ENCODE measurements at places on chromosomes 1 and 21.
A peak's percentile ranks its signal among the peaks of the same experiment; 100 is the strongest.

GRCh38 chr1:66274634-66275033, 259.3 kb upstream of the SGIP1 start:
- DNase-seq = peak; percentile 71

DNA sequence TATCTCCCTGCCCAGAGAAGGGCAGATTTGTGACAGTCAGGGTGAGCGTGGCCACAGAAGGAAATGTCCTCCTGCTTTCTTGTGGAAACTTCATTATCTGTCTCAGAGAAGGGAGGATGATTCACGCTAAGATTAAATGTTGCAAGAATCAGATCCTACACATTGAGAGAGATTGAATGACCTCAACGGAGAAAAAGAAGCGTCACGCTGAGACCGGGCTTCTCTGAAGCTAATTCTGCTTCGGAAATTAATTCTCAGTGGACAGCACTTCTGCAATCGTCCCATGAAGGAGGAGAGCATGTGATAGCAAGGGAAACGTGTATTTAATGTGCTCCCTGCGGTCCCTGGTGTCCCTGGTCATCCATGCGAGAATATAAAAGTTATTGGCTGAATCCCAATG, 19.8 kb upstream of the C1orf21 start:
- DNase-seq = no peak

DNA sequence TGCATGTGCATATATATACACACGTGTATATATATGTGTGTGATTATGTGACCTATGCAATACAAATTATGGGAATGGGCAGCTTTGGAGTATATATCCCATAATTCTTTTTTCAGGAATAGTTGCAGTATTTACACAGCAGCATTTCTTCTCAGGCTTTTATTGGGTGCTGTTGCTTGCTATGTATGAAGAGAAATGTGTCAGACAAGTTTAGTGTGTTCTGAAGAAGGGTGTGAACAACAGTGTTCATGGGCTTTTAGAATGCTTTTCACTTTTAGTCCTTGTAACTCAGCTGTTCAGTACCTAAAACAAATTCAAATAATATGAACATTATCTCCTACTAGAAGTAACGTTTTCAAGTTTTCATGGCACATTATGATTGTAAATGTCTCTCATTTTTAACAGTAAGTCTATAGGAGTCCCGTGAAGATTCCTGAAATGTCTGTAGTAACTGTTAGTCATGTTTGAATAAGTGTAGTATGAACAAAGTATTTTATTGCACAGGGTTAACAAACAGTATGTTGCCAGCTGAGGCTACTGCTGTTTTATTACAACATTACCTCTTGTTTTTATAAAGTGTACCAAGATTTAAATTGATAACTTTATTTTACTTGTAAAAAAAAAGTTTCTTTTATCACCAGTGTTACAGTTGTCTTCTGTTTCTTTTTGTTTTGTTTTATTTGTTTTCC, 42.5 kb downstream of the TMED5 start:
- DNase-seq = no peak

DNA sequence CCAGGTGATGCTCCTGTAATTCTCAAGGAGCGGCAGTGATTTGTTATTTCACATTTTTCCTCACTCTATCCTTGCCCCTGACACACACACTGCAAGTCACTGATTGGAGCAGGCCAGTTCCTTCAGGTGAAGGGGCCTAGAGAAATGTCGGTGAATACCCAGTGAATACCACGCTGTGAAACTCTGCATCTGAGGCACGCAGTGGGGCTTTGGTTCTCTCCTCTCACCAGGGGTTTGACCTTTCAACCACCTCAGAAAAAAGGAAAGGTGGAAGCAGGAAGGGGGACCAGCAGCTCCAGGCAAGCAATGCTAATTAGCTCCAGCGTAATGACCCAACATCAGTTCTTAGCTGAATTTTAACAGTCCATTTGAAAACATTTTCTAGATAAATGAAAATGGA, 532 bp upstream of the FAM177B start:
- DNase-seq = no peak

- no peak for DNase-seq
Observed at GRCh38 chr1:183780757-183781156, 24.2 kb upstream of the RGL1 start.

- DNase-seq = no peak
Observed at GRCh38 chr21:41961282-41961701, 7.5 kb upstream of the C2CD2 start.

- no peak for DNase-seq
Observed at GRCh38 chr1:45522324-45523104, 830 bp upstream of the PRDX1 start.

All from activated CD4-positive, alpha-beta T cell treated with anti-CD3 and anti-CD28 coated beads, Interleukin-2, amount 10 ng/mL, durations not matched to agents 24 days and 14 days (primary cell).